ENCODE measurements at places on chromosomes 11 and 22.

- DNase-seq = no peak
These were observed 33.0 kb downstream of the PTPRJ start for GRCh38 chr11:48013269-48013901.

GRCh38 chr11:34215806-34216453 lies 110.5 kb downstream of the NAT10 start:
- DNase-seq = no peak

DNA sequence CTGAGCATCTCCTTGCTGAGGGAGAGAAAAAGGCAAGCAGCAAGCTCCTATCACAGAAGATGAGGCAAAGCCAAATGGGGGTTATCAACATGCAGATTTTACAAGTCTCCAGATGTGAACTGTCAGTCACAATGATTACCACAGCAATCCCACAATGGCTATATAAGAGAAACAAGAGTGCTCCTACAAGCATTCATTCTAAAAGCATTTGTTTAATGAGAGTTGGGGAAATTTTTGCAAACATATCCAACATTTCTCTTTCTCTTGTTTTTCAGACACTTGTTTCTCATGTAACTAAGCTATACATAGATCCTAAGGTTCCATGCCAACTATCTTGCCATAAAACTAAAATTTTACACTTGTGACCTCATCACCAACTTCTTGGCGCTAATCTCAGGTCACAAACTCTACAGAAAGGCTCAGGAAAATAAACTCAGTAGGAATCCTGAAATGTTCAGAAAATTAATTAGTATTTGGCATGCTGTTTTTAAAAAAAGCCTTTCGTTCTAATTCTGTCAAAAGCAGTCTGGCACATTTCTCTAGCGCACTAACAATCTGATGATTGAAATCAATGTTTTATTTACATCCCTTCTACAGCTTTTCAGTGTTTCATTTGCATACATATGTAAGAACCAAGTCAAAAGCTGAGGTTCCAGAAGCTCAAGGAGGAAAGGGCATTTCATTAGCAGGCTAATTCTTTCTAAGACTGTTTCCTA lies 199.5 kb downstream of the TTC28 start:
- DNase-seq = no peak

DNA sequence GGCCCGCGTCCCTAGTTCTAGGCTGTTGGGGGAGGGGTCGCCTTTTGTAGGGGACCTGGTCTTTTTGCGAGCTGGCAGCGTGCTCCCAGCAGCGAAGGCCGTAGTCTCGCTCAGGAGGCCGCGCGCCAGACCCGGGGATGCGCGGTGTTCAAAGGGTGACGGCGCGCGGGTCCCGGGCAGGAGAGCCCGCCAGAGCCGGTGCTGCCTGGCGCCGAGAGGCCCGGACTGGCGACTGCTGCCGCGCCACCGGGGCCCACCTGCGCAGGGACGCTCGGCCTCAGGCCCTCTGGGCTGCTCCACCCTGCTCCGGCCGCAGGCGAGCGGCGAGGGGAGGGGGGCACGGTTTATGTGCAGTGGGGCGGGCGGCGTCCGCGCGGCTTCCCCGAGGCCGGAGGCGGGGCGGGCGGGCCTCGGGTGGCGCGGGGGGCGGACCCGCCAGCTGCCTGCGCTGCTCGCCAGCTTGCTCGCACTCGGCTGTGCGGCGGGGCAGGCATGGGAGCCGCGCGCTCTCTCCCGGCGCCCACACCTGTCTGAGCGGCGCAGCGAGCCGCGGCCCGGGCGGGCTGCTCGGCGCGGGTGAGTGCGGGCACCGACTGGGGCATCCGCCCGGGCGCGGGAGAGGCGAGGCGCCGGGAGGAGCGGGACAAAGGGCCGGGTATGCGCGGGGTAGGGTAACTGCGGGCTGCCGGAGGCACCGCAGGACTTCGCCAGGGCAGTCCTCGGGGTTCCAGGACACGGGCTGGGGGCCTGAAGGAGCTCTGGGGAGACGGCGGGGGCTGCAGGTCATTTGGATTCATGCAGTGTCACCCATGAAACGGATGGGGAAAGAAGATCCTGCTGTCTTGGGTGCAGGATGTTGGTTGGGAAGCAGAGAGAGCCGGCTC lies at the start of gene PRSS23:
Gene PRSS23, plus strand, starts transcription at position 467 of the 884 bp plus-strand sequence. CDS start 7,102 bp downstream, outside the sequence.
- DNase-seq = peak; percentile 21

GRCh38 chr11:76626266-76626665 lies 44.3 kb downstream of the LRRC32 start:
- DNase-seq = no peak

DNA sequence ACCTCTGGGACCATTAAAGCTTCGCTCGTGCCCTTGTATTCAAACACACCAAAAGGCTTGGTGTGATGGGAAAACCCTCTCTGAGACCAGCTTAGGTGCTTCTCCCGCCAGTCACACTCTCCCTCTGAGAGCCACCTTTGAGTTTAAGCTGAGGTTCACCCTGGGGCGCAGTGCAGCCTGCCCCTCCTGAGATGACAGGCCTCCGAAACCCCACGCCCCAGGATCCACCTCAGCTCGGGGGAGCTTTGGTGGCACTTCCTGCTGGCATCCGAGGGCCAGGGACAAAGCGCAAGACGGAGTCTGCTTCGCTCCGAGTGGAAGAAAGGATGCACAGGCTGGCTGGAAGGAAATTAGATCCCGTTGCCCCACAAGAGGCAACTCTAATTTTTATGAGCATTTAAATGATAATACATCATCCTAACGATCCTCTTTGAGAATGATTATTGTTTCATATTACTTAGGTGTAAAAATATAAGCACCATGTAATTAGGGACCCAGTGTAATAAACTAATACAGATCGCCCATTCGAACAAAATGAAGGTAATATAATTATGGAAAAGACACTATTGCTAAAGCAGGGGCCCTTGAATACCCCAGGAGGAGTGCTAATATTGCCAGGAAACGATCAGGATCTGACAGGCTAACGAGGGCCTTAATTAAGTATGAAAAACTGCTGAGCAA lies 134.7 kb downstream of the CEP164 start:
- DNase-seq = no peak

DNA sequence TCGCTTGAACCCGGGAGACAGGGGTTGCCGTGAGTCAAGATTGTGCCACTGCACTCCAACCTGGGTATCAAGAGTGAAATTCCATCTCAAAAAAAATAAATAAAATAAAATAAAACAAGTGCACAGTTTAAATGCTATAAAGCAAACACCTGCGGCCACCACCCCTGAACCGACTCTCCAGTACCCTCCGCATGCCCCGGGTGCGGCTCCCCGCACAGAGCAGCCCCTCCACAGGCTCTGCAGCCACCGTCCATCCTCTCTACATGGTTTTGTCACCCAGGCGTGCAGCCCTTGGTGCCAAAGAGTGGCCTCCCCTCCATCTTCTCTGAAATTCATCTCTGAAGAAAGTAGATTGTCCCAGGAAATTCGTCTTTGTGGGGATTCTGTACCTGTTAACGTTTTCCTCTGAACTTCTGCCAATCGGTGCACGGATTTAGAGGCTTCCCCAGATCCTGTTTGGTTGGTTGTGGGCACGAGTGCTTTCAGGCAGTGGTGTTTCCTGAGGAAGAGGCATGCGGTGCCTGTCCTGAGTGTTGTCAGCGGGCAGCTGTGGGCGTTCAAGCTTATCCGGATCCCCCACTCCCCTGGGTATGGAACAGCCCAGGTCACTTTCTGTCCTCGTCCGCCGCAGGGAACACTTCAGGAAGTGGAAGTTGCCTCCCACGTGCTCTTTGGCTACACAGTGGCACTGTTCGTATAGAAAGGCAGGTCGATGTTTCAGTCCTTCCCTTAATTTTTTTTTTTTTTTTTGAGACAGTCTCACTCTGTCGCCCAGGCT lies 4.1 kb downstream of the MIOX start:
- DNase-seq = no peak

DNA sequence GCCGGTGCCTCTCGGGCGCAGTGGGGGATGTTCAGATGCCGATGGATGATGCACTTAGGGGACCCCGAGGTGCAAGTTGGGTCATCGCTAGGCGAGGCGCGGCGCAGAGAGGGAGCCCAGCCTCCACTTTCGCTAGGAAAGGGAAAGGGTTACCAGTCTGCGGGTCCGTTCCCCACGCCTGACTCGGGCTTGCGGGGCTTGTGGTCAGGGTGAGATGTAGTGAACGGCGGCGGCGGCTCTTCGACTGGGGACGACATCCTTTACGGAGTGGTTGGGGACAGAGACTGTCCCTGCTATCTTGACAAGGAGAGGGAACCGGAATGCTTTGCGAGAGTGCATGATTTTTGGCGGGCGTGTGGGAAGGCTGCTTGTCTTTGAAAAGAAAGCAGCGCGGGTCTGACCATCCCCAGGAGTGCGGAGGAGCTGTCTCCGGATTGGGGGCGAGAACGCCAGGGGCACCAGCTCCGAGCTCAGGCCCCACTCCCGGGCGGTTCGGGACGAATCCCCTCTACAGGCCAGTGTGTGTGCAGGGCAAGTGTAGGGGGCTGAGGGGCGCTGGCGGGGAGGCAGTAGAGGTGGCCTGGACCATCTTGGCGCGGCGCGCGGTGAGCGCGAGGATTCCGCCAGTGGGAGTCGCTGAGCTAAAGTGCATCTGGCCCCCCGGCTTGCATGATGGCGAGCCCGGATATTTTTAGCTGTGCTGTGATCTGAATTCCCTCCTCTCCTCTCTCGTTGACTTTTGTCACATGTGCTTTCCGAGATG lies 1.1 kb downstream of the FAT3 start:
- no peak for DNase-seq

DNA sequence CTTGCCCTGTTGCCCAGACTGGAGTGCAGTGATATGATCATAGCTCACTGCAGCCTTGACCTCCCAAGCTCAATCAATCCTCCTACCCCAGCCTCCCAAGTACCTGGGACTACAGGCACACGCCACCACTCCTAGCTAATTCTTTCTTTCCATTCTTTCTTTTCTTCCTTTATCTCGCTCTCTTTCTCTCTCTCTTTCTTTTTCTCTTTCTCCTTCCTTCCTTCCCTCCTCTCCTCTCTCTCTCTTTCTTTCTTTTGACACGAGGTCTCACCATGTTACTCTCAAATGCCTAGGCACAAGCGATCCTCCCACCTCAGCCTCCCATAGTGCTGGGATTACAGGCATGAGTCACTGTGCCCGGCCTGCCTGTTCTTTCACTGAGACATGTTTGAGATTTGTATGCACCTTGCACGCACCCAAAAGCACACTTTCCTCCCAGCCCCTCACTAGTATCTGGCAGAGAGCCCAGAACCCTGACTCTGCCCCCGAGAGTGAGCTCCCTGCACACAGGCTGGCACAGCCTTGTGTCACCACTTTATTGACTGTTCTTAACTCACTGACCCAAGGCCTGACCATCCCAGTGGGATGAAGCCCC lies 56.8 kb downstream of the CD6 start:
- DNase-seq = peak; percentile 74

DNA sequence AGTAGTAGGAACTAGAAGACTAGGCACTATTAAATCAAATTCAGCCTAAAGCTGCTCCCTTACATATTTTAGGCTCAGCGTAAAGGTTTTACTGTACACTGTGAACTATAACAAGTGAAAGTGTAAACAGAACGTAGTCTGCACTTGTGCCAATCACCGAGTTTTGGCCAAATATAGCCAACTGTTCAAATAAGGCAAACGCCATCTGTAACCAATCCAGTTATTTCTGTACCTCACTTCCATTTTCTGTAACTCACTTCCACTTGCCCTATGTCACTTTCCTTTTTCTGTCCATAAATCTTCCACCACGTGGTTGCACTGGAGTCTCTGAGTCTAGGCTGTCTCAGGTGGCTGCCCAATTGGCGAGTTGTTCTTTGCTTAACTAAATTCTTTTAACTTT lies 2132.2 kb downstream of the LRRC4C start:
- no peak for DNase-seq

DNA sequence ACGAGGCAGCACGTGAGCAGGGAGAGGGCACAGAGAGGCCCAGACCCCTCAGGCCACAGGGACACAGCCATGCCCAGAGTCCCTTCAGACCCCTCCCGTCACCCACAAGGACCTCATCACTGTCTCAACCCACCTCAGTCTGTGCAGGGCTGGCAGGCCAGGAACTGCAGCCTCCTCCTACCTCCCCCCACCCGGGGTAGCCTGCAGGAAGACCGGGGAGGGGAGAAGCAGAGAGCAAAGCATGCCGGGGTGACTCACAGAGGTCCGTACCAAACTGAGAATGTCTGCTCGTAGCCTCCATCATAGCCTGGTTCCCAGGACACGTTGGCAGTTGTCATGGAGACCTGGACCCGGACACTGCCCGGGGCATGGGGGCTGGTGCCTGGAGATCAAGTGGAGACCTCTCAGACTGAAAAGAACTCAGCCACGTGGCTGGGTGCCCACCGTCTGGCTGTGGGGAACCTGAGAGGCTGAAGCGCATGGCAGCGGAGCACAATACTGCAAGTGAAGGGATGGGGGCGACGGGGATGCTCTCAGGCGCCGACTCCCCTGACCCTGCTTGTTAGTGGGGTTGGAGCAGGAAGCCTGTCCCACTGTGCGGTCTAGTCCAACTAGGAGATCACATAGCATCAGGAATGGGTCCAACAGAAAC lies 27.2 kb downstream of the IGSF9B start:
- no peak for DNase-seq

- DNase-seq = no peak
These were observed 760.6 kb downstream of the NTM start for GRCh38 chr11:132131047-132131446.

GRCh38 chr11:117647872-117648271 lies 149.1 kb downstream of the DSCAML1 start:
- DNase-seq = no peak

DNA sequence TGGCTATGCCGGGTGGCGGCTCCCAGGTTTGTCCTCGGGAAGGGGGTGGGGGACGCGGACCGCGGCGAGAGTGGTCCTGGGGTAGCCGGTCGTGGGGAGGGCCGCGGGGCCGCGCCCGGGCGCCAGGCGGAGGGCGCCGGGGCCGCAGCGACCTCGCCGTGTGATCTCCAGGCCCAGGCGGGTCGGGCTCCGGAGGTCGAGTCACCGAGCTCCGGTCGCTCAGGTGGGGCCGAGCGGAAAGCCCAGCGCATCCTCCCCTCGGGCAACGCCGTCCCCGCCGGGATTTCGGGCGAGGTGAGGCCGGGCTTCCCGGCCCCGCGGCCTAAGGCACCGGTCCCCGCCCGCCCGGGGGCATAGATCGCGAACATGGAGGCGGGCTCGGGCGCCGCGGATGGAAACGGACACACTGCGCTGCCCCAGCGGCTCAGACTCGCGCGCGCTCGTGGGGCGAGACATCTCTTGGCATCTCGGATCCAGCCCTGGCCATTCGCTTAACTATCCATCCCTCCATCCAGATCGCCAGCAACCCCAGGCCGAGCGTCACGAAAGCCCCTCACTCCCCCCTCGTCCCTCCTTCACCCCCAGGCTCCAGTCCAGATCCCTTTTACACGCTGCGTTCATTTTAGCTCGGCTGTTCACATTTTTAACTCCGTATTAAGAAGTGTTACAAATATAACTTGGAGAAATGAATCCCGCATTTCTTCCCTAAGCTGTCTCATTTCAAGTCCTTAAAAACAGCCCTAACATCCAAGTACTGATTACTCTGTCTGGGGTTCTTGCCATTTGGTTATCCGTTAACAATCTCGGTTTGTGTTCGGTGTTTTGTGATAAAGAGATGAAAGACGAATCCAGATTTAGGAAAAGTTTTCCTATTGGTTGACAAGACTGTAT lies 460 bp downstream of the ZC3H12C start:
- DNase-seq = no peak
